Stimulated activated memory B cell treated with anti-CD40 and anti-IgM and Interleukin-4, amounts not matched to agents 10 μg/mL and 1 μg/mL and 100 μg/mL, for 72 hours (primary cell): ENCODE measurements at places on chromosomes 2 and 18.

DNA sequence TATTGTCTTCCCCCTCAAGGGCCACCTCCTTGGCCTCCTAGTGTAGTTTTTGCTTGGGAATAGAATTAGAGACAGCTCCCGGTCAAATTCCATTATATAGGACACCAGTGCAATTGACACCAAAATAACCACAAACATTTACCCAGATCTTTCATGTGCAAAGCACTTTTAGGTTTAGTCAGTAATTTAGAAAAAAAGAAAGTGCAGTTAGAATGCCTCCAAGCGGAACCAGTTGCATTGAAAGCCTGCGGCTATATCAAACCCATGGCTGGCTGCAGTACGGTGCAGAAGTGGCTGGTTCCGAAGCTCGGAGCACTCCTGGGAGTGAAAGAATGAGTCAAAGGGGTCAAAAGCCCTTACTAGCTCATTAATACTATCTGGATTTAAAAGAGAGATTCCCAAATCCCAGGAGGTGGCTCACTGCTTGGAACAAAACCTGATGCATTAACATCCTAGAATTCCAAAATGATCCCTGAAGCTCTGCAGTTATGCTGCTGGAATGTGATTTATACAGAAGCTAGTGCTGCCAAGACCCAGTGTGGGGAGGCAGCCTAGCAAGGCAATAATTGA, 432.2 kb upstream of the KLHL29 start:
- ATAC-seq = no peak
- no peak overlapping the region for H3K4me3 ChIP-seq
- no peak overlapping the region for H3K27ac ChIP-seq
- no peaks in the 10 kb centered on the region for H3K27me3 ChIP-seq

DNA sequence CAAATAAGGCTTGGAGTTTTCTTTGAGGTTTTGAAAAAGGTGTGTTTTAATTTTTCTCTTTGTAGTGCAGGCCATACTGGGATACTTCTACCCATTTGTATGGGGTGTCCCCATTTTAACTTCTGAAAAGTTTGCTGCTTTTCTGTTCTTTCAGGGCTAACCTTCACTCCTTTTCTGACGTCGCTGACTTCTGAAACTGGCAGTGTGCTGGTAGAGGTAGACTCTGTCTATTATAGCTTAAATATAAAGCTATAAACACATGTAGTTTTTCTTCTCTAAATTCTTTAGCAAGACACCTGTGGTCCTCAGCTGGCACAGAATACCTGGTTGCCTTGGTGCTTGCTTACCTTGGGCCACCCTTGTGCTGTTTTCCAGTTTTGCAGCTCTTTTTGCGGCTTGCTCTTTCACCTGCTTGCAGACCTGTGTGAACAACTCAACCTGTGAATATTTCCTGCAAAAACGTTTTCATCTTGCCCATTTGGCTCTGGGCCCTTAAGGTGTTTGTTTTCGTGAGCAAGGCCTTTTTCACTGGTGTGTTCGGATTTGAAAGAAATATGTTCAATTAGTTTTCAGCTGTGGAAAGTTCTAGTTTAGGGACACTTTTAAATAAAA, 42.2 kb downstream of the PHLPP1 start:
- H3K27ac ChIP-seq = no peak overlapping the region
- ATAC-seq = no peak
- no peaks in the 10 kb centered on the region for H3K27me3 ChIP-seq
- H3K36me3 ChIP-seq = peaks cover 15% of the 10 kb centered on the region
- no peak overlapping the region for H3K4me3 ChIP-seq

DNA sequence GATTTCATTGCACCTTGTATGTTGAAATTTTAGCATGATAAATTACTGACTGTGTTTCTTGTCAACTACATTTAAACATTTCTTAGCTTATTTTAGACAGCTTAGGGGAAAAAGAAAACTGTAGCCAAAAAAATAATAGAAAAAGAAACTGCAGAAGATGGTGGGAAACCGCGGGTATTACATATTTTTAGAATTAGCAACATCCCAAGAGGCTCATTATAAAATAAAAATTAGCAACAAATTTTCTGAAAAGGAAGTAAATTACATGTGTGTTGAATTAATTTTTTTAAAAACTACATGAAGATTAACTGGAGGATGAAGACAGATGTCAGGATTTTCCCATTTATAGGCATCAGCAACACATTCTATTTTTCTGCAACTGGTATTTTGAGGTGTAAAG, 4.3 kb downstream of the PELI1 start:
- no peak overlapping the region for H3K4me3 ChIP-seq
- peaks cover 25% of the 10 kb centered on the region for H3K36me3 ChIP-seq
- no peaks in the 10 kb centered on the region for H3K27me3 ChIP-seq
- peak overlapping the region; percentile 96 for H3K27ac ChIP-seq

- H3K4me1 ChIP-seq = peaks cover 77% of the 10 kb centered on the region
- peaks cover 28% of the 10 kb centered on the region for H3K36me3 ChIP-seq
- peak overlapping the region; percentile 3 for H3K4me3 ChIP-seq
- peak overlapping the region; percentile 96 for H3K27ac ChIP-seq
- no peaks in the 10 kb centered on the region for H3K27me3 ChIP-seq
Observed at GRCh38 chr2:197159661-197160211, 150.8 kb downstream of the ANKRD44 start.

- no peaks in the 10 kb centered on the region for H3K36me3 ChIP-seq
- no peaks in the 10 kb centered on the region for H3K4me1 ChIP-seq
- no peak overlapping the region for H3K27ac ChIP-seq
- H3K27me3 ChIP-seq = peaks cover 18% of the 10 kb centered on the region
Observed at GRCh38 chr2:21118302-21118920, 5.4 kb upstream of the TDRD15 start.

GRCh38 chr2:31384771-31385276, 29.7 kb downstream of the XDH start:
- no peak for ATAC-seq
- peaks cover 8% of the 10 kb centered on the region for H3K27me3 ChIP-seq
- H3K4me1 ChIP-seq = peaks cover 8% of the 10 kb centered on the region
- no peak overlapping the region for H3K4me3 ChIP-seq
- no peak overlapping the region for H3K27ac ChIP-seq

DNA sequence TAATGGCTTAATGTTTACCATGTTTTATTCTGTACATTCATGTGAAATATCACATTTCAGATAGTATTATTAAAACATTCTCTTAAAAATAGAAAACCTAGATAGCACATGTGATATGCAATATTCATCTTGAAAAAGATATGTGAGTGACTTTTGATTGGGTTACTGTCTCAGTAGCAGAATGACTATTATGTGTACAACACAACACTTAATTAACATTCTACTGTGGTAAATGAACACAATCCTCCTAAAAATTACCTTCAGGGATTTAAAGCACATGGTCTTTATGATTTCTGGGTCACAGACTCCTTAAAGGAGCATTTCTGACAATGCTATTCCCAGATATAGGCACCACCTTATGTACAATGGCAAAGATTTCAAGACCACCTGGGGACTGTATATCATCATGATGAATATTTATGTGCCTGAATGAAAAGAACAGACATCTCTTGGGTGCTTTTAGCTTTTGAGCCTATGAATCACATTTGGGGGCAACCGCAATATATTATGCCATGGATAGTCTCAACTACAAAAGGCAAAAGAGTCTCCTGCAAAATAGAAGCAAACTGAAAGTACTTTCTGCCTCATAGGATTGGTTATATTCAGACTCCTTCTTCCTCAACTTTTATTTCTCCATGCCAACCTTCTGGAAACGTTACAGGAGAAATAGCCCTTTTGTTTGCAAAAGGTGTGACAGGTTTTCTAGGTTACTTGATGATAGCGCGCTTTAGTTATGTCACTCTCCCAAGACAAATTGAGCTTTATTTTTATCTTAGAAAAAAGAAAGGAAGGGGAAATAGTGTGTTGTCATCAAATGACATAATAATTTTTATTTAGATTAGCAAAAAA, 259.0 kb downstream of the CALCRL start:
- no peak overlapping the region for H3K4me3 ChIP-seq
- H3K27me3 ChIP-seq = no peaks in the 10 kb centered on the region
- no peak overlapping the region for H3K27ac ChIP-seq
- ATAC-seq = no peak

- no peak overlapping the region for H3K4me3 ChIP-seq
- ATAC-seq = no peak
- H3K36me3 ChIP-seq = peaks cover 46% of the 10 kb centered on the region
- peaks cover 6% of the 10 kb centered on the region for H3K4me1 ChIP-seq
Observed at GRCh38 chr2:10777111-10777841, 35.3 kb downstream of the PDIA6 start.

DNA sequence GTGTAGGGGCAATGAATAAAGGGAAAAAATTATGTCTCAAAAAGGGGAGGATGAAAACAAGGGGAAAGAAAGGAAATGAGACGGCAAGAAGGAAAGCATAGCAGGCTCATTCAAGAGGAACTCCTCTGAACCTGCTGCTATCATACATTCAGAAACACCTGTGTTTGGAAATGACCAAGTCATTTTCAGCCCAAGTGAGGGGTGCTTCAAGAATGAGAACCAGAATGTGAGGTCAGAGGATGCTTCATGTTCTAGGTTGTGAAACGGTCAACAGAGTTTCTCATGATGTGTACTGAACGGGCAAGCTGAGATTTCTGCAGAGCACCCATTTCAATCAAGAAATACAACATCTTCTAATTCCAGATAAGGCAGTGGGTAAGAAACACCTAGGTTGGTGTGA, 1367.2 kb upstream of the CELF4 start:
- ATAC-seq = no peak
- H3K4me1 ChIP-seq = peaks cover 22% of the 10 kb centered on the region
- no peaks in the 10 kb centered on the region for H3K36me3 ChIP-seq
- H3K27me3 ChIP-seq = no peaks in the 10 kb centered on the region

DNA sequence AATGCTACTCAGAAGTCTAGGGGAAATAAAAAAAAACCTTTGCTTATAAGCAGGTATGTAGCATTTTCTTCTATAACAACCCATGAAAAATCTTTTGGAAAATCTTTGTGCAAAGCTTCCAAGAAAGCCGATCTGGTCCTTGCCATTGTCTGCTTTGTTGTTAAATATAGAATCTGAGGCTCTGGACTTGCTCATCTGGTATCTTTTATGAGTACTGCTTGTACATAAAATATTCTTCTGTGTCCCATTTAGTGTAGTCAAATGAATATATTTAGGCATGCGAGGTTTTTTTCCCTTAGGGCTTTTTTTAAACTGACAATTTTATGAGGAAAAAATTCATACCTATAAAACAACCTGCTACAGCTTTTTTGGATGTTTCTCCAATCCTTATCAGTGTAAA, 45.0 kb upstream of the RMND5A start:
- H3K36me3 ChIP-seq = no peaks in the 10 kb centered on the region
- ATAC-seq = no peak
- H3K4me3 ChIP-seq = no peak overlapping the region
- H3K27ac ChIP-seq = no peak overlapping the region
- no peaks in the 10 kb centered on the region for H3K4me1 ChIP-seq

DNA sequence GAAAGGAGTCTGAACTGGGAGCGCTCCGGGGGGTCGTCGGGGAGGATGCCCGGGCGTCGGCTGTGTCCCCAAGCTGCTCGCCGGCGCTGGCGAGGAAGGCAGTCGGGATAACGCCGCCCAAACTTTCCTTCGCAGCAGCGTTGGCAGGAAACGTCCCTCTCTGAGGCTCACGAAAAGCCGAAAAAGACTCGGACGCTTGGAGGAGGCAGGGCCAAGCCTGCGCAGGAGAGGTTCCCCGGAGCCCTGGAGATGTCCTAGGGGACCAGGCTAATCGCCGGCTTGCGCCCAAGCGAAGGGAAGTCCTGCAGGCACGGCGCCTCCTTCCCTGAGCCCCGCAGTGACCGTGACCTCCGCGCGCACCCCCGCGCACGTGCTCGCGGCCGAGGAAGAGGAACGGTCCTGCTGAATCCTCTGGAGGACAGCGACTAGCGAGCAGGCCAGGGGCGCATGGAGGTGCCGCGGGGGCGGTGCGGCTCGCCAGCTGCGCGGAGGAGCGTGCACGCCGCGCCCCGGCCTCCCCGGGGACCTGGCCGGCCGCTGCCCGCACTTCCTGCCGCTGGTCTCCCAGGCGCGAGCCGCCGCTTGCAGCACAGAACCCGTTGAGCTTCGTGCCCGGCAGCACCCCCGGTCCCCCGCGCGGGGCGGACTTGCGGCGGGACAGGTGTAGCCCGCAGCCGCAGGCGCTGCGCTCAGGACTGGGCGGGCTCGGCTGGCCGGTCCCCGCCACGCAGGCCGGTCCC, at the start of gene SH3RF3:
TSS of gene SH3RF3 (plus strand) at position 590 of the 740 bp plus-strand sequence.
- no peak within 1 kb of the TSS for H3K27ac ChIP-seq
- peaks cover 5% of the 10 kb centered on the region for H3K36me3 ChIP-seq
- H3K4me1 ChIP-seq = peaks cover 21% of the 10 kb centered on the region

DNA sequence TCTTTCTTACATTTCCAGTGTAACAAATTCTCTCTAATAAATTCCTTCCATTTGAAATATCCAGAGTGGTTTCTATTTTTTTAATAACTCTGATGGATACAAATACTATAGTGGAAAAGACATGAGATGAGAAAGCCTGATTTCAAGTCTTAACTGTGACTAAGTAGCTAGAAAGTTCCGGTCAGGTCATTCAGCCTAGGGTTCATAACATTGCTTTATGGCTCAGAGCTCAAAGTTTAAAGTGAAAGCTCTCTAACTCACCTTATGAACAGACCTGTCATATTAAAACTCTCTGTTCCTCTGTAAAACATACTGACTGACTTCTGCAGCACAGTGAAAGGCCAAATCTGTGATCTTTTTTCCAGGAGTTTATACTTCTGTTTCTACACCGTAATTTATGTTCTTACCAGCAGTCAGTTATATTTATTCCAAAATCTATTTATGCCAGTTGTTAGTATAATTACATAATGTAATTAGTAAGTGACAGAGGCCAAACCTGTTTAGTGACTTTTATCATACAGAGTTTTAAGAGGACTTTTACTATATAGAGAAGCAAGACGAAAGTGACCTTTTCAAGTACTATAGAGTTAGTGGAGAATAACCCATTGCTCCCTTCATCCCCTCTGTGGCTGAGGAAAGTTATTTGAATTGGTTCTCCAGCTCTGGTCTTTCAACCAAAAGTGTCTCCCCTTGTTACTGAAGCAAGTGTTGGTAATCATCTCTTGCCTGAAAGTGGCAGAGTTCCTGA, 118.8 kb upstream of the PDE1A start:
- H3K4me3 ChIP-seq = no peak overlapping the region
- ATAC-seq = no peak
- H3K4me1 ChIP-seq = no peaks in the 10 kb centered on the region
- peaks cover 11% of the 10 kb centered on the region for H3K27me3 ChIP-seq

GRCh38 chr2:167386694-167387093, 498.4 kb downstream of the XIRP2 start:
- H3K4me3 ChIP-seq = no peak overlapping the region
- no peak overlapping the region for H3K27ac ChIP-seq
- H3K36me3 ChIP-seq = no peaks in the 10 kb centered on the region
- no peak for ATAC-seq

- no peaks in the 10 kb centered on the region for H3K36me3 ChIP-seq
- no peak overlapping the region for H3K27ac ChIP-seq
- no peak overlapping the region for H3K4me3 ChIP-seq
- no peaks in the 10 kb centered on the region for H3K27me3 ChIP-seq
- no peak for ATAC-seq
Observed at GRCh38 chr2:52970642-52971041, 797.0 kb upstream of the CHAC2 start.

GRCh38 chr2:183195397-183195796, 71.2 kb downstream of the NUP35 start:
- peak overlapping the region; percentile 19 for H3K27ac ChIP-seq
- no peaks in the 10 kb centered on the region for H3K4me1 ChIP-seq
- H3K27me3 ChIP-seq = no peaks in the 10 kb centered on the region
- peak; percentile 34 for ATAC-seq
